CD4-positive, alpha-beta T cell treated with Interleukin-15 for 4 hours (primary cell): ENCODE measurements at places on chromosomes 1 and 21.
A peak's percentile ranks its signal among the peaks of the same experiment; 100 is the strongest.

DNA sequence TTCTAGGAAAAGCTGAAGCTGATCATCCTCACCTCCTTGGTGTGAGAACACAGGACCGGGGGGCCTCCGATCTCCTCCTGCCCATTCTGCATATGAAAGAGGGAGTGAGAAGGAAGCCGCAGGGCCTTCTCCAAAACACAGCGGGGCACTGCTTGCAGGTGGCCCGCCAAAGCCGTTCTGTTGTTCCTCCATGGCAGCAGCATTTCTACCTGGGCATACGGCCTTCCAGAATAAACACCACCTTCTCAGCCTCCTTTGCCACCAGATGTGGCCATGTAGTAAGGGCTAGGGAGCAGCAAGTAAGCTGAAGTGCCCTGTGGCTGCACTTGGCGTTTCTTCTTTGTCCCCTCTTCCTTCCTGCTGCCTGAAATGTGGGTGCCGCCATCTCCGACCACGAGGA is 214.9 kb downstream of the TOMM20 start:
- no peak for DNase-seq

DNA sequence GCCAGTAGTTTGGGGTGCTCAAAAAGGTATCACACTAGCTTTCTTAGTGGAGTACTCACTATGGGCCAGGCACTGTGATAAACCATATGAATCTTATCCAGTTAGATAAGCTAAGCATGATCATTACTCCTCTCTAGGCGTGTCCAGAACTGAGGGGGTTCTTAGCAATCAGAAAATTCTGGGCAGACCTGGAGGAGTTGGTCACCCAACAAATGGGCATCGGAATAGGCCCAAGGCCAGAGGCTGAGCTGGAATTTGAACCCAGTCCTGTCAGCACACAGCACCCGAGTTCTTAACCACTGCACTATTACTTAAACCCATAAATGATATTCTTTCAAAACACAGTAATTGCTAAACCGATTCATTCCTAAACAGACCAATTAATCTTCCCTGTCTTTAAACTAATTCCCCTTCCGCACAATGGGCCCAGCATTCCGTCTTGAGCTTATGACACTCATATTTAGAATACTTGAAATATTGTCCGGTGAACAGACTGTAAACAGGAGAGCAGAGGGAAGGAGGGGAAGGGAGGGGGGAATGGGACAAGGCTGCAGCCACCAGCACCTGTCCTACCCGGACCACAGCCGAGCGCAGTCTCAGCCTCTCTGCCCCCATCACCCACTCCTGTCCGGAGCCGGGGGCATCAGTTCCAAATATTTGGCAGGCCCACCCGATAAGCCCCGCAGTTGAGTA is 113.0 kb upstream of the GADD45A start:
- DNase-seq = no peak

DNA sequence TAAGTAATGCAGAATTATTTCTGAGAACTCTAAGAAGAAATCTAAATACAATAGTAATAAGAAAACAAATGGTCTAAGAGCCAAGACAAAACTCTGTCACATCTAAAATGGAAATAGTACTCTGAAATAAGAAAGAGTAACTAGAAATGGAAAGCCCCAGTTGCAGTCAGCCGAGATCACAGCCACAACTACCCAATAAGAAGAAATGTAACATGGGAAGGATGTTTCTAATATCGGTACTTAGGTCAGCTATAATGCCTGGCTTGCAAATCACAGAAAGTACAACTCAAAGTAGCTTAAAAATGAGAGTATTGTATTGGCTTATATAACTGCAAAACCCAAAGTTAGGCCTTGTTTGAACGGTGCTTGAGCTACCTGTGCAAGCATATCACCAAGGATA is 58.6 kb upstream of the USP25 start:
- no peak for DNase-seq

GRCh38 chr1:46247436-46248121 is at the start of gene RAD54L:
Gene RAD54L (plus strand): TSS chr1:46247763. CDS start chr1:46248406, 643 bp downstream.
- DNase-seq = peak; percentile 98

GRCh38 chr1:202160377-202160940 is at the start of gene PTPN7:
Gene PTPN7 (minus strand): TSS chr1:202160602. CDS start chr1:202159402, 1,200 bp downstream.
- DNase-seq = peak; percentile 75

DNA sequence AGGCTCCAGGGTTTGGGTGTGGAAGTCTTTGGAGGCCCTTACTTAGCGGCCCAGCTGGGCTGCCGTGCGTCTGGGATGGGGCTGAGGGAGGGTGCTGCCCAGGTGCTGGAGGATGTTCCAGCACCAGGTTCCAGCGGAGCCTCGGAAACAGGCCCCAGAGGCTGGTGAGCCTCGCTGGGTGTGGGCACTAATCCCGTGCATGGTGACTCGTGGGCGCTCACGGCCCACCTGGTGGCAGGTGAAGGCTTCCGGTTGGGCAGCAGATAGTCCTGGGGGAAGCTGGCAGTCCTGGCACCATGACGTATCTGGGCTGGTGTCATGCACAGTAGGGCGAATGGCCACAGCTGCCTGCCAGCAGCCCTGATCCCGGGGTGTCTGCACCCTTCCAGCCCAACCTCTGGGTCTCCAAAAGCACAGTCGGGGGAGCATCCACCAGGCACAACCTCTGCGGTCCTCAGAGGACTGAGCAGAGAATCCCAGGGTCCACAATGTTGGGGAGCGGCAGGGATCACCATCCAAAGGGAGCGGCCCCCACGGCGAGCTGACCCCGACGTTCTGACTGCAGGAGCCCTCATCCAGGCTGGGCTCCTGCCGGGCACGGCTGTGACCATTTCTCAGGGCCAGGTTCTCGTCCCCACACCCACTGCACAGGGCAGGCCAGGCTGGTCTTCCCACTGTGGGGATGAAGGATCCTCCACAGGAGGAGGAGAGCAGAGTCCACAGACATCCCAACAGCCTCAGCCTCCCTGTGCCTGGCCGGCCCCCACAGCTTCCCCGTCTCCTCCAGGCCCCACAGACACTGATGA is 25.3 kb downstream of the FTCD start:
- no peak for DNase-seq

GRCh38 chr1:206878456-206878855 is 13.0 kb downstream of the IL20 start:
- DNase-seq = no peak
